Right cardiac atrium (tissue), 5 donors: ENCODE measurements at places on chromosomes 3 and 15.

DNA sequence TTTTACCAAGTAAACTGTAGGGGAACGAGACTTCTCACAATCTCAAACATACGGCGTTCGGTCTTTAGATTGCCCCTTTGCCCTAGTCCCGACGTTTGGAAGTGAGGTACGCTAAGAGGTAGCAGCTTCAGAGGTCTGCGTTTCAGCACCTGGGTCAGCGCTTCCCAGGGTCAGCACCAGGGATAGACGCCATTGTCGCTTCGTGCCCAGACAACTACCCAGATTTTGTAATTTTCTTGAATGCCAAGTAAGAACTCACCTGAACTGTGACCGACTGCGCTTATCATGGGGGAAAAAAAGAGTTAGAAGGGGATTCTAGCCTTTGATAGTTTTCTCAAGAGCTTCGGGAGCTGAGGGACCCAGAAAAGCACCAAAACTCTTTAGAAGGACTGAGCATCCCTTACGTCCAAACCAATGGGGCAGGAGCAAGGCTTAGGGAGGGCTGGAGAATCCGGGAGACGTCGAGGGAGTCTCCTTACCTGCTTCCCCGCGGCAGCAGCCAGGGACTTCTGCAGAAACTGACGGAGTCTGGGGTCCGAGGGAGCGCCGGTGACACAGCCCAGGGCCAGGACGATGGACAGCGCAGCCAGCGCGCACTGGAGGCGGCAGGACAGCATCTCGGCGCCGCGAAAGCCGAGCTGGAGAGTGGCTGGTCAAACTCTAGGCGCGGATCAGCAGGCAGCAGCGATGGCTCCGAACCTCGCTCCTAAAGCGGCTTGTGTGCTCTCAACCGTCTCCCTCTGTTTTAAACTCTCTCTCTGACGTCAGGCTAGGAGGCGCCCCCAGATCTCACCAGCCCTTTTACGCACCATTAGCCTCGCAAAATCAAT lies at the start of gene SST:
TSS of gene SST (minus strand) at position 720 of the 830 bp plus-strand sequence. CDS start at position 617, 103 bp downstream.
- peak; percentile 45 for DNase-seq

DNA sequence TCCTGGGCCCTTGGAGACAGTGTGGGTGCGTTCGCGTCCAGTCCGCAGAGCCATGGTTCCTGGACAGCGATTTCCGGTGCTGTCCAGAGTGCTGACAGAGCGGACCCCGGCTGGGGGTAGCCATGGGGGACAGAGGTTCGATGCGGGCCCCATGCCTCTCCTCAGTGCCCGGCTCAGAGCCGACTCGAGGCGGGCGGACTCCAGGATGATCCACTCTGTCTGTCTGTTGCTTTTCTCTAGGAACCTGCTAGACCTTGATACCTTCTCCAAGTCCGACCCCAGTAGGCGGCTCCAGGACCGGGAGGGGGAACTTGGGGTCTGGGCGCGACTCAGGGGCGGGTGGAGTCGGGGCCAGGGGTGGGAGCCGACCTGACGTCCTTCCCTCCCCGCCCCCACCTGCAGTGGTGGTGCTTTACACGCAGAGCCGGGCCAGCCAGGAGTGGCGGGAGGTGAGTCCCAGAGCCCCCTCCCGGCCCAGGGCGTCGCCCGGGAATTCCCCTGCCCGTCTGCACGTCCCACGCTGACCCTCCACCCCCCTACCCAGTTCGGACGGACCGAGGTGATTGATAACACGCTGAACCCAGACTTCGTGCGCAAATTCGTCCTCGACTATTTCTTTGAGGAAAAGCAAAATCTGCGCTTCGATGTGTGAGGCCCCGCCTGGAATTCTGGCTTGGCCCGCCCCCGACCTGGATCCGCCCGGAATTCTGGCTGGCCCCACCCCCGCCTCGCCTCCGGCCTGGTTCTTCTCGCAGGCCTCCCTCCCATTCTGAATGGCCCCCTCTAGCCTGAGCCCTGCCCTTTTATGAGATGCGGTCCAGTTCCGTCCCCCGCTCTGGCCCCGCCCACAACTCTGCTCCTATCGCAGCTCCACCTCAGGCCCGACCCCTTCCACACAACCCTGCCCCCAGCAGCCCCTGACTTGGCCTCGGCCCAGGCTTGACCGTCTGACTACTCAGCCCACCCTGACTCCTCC lies 1.0 kb downstream of the CPNE9 start:
- peak; percentile 79 for DNase-seq

DNA sequence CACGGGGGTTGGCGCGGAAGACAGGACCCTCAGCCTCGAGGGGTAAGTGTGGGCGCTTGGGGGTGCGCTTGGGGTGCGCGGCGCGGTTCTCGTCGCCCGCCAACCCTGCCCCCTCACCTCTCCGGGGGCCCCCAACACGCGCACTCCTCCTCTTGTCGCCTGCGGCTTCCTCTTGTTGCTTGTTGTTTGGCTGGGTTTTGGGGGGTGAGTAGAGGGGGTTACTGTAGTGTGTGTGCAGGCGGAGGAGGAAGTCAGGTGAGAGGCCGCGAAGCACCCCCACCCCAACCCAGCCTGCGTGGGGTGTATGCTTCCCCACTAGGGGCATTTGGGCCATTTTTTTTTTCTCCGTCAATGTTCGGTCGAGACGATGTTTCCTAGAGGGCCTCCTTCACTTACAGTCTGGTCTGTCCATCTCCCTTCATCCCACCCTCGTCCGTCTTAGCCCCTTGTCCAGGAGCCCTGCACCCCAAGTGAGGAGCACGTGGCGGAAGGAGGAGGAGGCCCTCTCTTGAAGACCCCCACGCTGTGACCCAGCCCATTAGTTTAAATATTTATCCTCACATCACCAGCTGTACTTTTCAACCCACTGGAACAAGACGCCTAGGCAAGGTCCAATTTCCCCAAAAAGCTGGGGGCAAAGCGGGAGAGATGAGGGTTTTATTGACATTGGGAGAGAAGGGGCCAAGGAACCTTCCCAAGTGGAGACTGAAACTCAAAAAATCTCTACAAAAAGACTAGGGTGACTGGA lies 20.4 kb upstream of the SATB1 start:
- DNase-seq: no peak

DNA sequence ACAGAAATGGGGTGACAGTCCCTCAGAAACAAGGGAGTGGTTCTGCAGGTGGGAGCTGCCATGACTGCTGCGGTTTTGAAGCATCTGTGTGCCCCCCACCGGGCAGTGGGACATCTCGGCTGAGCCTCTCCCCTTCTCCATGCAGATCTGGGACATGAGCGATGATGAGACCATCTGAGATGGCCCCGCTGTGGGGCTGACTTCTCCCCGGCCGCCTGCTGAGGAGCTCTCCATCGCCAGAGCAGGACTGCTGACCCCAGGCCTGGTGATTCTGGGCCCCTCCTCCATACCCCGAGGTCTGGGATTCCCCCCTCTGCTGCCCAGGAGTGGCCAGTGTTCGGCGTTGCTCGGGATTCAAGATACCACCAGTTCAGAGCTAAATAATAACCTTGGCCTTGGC lies 89.0 kb downstream of the VGLL4 start:
- DNase-seq: no peak

DNA sequence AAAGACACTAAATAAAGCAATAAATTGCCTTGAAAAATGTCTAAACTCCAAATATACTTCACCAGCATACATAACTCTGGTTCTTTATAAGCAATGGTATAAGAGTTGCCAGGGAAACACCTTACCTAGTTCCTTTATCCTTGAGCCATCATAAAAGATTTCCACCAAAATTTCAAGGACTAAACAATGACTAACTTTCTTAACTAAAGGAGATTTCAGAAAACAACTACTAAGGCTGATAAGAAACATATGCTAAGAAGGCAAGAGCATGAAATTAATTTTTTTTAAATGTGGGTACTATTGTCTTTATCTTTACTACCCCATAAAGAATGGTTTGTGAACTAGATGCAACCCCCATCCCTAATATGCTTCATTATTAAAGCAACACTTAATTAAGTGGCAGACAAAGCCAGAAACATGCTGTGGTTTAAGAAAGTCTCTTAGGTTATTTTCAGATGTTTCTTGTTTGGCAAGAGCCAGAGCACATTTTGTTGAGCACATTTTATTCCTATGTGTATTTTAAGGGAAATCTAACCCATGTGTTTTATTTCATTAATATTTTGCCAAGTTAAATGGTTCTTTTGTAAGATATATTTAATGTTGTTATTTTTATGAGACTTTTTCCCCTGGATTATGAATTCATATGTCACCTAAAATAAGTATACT lies 17.4 kb upstream of the VEPH1 start:
- no peak for DNase-seq
